ENCODE measurements at places on chromosomes 7 and 10. TPM values are rescaled to one million over a fixed set of nuclear protein-coding genes. Genes with fewer than 3 reads are reported as not detected.

The TAS2R5 gene
- total RNA-seq = 1.0 TPM

The RBM20 gene
- under 0.01 TPM for total RNA-seq

The SFXN2 gene
- 1.0 TPM for total RNA-seq

The UTF1 gene
- not detected for total RNA-seq

GRCh38 chr10:97762056-97762455 lies 9.7 kb downstream of the SFRP5 start:
- no peaks in the 10 kb centered on the region for H3K27me3 ChIP-seq
- H3K4me3 ChIP-seq = no peak overlapping the region
- H3K4me1 ChIP-seq = no peaks in the 10 kb centered on the region
- peaks cover 9% of the 10 kb centered on the region for H3K36me3 ChIP-seq

The CPXM2 gene
- total RNA-seq = 48.1 TPM

The TMEM229A gene
- total RNA-seq = not detected

- no peaks in the 10 kb centered on the region for H3K36me3 ChIP-seq
- no peak for DNase-seq
- peak overlapping the region; percentile 94 for H3K4me3 ChIP-seq
Observed at GRCh38 chr10:102918817-102919245, 737 bp downstream of the CNNM2 start.

The CYP2E1 gene
- 0.50 TPM for total RNA-seq

DNA sequence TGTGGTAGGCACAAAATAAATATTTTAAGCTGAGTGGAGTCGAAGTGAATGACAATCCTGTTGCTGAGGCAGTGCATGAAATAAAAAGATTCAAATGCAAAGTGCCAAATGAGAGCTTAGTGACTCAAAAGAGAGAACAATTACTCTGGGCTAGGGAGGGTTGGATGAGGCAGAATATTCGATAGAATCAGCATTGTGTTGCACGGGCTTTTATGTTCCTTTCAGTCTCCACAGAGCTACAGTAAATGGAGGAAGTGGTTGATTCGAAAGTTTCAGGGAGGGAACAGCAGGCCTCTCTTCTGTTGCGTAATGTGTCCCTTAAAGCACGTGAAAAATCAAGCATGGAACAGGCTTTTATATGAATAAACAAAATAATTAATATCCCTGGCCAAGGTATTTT lies 599.3 kb upstream of the CELF2 start:
- no peak overlapping the region for H3K27ac ChIP-seq
- no peaks in the 10 kb centered on the region for H3K27me3 ChIP-seq
- no peaks in the 10 kb centered on the region for H3K4me1 ChIP-seq
- no peak for DNase-seq

GRCh38 chr10:61903221-61903927 lies 1.9 kb downstream of the ARID5B start:
- peak; percentile 77 for DNase-seq
- peaks cover 2% of the 10 kb centered on the region for H3K4me1 ChIP-seq
- peak overlapping the region; percentile 99 for H3K4me3 ChIP-seq
- no peaks in the 10 kb centered on the region for H3K36me3 ChIP-seq

DNA sequence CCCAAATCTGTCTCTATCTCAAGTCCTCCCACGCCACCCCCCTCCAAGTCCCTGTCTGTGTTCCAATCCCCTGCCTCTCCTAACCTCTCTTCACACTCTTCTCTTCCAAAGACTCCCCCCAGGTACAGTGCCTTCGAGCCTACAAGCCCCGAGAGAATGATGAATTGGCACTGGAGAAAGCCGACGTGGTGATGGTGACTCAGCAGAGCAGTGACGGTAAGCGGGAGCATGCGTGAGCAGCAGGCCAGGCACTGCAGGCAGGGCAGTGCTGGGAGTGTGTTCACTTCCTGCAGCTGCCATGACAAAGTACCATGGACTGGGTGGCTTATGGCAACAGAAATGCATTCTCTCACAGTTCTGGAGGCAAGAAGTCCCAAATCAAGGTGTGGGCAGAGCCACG lies 23.4 kb downstream of the ARHGEF5 start:
- H3K4me3 ChIP-seq = no peak overlapping the region
- H3K36me3 ChIP-seq = no peaks in the 10 kb centered on the region
- H3K27ac ChIP-seq = no peak overlapping the region
- H3K27me3 ChIP-seq = no peaks in the 10 kb centered on the region

The PCDH15 gene
- total RNA-seq = under 0.01 TPM

The GBX1 gene
- not detected for total RNA-seq

- no peak overlapping the region for H3K27ac ChIP-seq
- DNase-seq = peak; percentile 85
- H3K27me3 ChIP-seq = no peaks in the 10 kb centered on the region
- no peaks in the 10 kb centered on the region for H3K36me3 ChIP-seq
Observed at GRCh38 chr7:29622335-29623265, 59.0 kb downstream of the PRR15 start.

- H3K27ac ChIP-seq = no peak overlapping the region
- no peak for DNase-seq
- no peaks in the 10 kb centered on the region for H3K36me3 ChIP-seq
- H3K27me3 ChIP-seq = no peaks in the 10 kb centered on the region
- H3K4me1 ChIP-seq = no peaks in the 10 kb centered on the region
Observed at GRCh38 chr7:124369310-124369709, 336.4 kb upstream of the TMEM229A start.

GRCh38 chr7:26151096-26151495 lies 902 bp upstream of the NFE2L3 start:
- H3K27me3 ChIP-seq = peaks cover 3% of the 10 kb centered on the region
- H3K4me3 ChIP-seq = no peak overlapping the region
- H3K4me1 ChIP-seq = peaks cover 7% of the 10 kb centered on the region

The SPDYE2 gene
- not detected for total RNA-seq

- H3K27me3 ChIP-seq = no peaks in the 10 kb centered on the region
- no peak overlapping the region for H3K27ac ChIP-seq
- DNase-seq = no peak
Observed at GRCh38 chr10:58373442-58373827, 11.8 kb upstream of the TFAM start.

The GSTO2 gene
- total RNA-seq = 2.1 TPM

The ANXA8L1 gene
- total RNA-seq = not detected

GRCh38 chr10:23534326-23534725 lies 95.5 kb downstream of the OTUD1 start:
- H3K27ac ChIP-seq = no peak overlapping the region
- H3K4me3 ChIP-seq = no peak overlapping the region
- DNase-seq = no peak
- no peaks in the 10 kb centered on the region for H3K4me1 ChIP-seq
- H3K36me3 ChIP-seq = no peaks in the 10 kb centered on the region

- no peaks in the 10 kb centered on the region for H3K36me3 ChIP-seq
- DNase-seq = peak; percentile 99
- no peaks in the 10 kb centered on the region for H3K27me3 ChIP-seq
- H3K27ac ChIP-seq = peak overlapping the region; percentile 91
- peak overlapping the region; percentile 67 for H3K4me3 ChIP-seq
Observed at GRCh38 chr7:134891262-134891695, 95.0 kb upstream of the AGBL3 start.

GRCh38 chr10:11870461-11870780 lies 47.3 kb downstream of the PROSER2 start:
- no peaks in the 10 kb centered on the region for H3K27me3 ChIP-seq
- DNase-seq = no peak
- H3K4me1 ChIP-seq = peaks cover 10% of the 10 kb centered on the region

The SPDYE11 gene
- not detected for total RNA-seq

DNA sequence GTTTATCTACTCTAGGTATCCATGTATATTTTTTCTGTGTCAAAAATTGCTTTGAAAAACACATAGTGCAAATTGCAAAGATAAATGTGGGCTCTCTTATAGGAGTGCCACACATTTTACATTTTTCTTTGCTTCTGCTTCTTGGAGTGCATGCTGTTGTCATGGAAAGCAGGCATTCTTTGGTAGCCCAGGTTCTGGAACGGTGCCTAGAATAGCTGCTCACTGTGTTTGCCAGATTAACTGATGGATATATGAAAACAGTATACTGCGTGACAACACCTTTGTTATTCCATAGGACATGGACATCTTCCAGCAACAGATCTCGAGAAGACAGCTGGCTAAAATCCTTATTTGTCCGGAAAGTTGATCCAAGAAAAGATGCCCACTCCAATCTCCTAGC lies 13.4 kb downstream of the NIPSNAP2 start:
- peaks cover 5% of the 10 kb centered on the region for H3K36me3 ChIP-seq
- H3K27me3 ChIP-seq = no peaks in the 10 kb centered on the region
- peak; percentile 79 for DNase-seq
- H3K27ac ChIP-seq = no peak overlapping the region

- no peak for DNase-seq
- peaks cover 2% of the 10 kb centered on the region for H3K4me1 ChIP-seq
- H3K36me3 ChIP-seq = no peaks in the 10 kb centered on the region
- H3K27me3 ChIP-seq = no peaks in the 10 kb centered on the region
- no peak overlapping the region for H3K27ac ChIP-seq
Observed at GRCh38 chr10:78700413-78700812, 368.4 kb upstream of the ZMIZ1 start.

DNA sequence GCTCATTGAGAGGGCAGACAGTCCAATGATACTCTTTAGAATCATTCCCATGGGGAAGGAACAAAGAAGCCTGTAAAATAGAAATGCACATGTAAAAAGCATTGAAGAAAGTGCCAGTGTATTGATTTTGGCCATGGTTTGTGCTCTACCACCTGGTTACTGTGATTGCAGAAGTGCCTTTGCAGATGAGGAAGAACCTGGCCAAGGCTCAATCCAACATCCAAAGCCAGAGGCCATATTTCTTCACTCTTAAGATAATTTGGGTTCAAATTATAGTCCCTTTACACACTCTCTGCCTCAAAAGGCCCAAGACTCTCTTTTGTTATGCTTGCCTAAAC lies 122.1 kb downstream of the EGFR start:
- H3K36me3 ChIP-seq = peaks cover 22% of the 10 kb centered on the region
- peaks cover 9% of the 10 kb centered on the region for H3K4me1 ChIP-seq
- H3K27me3 ChIP-seq = no peaks in the 10 kb centered on the region
